ENCODE measurements at places on chromosomes 5 and 9.

DNA sequence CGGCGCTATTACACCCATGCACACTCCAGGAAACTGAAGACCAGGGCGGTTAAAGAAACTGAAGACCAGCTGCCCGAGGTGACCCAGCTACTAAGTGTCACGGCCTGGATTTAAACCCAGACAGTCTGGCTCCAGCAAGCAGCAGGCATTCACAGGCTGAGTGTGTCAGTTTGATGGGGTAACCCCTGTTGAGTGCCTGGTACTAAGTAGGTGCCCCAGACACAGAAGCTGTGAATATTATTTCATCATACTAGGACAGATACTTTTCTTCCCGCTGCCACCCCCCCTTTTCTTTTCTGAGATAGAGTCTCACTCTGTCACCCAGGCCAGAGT, 7.3 kb downstream of the ENG start:
- no peak for DNase-seq

DNA sequence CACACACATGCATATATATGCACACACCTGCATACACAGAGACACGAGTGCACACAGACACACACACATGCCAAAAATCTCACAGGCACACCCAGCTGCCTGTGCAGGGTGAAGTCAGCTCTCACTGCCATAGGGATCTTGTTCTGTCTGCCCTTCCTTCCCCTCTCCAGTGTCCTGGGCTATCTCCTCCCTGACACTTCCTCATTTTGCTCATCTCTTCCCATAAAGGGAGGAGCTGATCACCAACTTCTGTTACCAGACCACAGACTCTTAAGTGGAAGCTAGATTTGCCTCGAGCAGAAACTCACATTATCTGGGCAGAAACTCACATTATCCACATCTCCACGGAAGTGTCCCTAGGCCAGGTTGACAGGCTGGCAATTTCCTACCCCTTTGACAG, 28.7 kb downstream of the LCP2 start:
- no peak for DNase-seq

DNA sequence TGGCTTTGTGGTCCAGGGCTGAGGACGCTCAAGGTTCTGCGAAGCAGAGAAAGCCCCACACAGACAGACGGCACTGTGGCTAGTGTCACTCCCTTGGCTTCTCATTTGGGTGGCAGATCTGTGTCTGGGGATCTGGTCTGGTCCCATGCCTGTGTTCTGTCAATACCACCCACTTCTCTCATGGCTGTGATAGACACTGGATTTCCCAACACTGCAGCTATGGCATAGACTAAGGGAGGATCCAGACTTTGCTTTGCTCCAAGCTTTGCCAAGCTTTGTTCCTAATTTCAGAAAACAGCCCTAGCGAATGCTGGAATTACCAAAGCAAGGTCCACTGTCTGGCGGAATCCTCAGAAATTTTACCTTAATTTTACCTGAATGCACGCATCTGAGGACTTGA, 62.1 kb downstream of the GADD45G start:
- DNase-seq: no peak

DNA sequence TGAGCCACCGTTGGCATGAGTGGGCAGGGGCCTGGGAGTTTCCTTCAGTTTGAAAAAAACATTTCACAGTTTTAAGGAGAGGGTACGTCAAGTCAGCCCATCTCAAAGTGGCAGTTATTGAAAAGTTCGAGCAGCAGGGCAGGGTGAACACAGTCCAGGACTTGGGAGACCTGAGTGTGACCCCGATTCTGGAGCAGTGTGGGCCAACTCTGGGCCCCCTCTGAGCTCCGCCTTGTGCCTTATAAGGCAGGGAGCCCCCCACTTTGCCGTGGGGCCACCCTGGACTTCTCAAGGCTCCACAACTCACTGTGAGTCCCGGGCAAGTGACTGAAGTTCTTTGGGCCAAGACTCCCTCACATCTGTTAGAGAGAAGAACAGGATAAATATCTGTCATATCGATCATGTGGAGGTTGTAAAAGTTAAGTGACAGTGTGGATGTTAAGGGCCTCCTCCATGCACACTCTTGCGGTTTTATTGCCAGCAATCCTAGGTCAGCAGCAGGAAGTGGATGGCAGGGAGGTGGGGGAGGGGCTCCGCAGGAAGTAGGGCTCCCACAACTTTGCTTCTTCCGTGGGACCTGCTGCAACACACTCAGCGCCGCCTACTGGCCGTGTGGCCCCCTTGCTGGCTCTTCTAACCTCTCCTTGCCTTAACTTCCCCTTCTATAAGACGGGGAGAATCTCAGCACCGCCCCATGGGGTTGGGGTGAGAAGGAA, 38.4 kb downstream of the HRH2 start:
- peak; percentile 45 for DNase-seq

- DNase-seq: no peak
Measured at GRCh38 chr5:175521313-175521833, 43.0 kb downstream of the SFXN1 start.

GRCh38 chr5:138807182-138807581, 54.0 kb downstream of the CTNNA1 start:
- DNase-seq: no peak

GRCh38 chr5:167614294-167615021, 677.0 kb upstream of the WWC1 start:
- no peak for DNase-seq

DNA sequence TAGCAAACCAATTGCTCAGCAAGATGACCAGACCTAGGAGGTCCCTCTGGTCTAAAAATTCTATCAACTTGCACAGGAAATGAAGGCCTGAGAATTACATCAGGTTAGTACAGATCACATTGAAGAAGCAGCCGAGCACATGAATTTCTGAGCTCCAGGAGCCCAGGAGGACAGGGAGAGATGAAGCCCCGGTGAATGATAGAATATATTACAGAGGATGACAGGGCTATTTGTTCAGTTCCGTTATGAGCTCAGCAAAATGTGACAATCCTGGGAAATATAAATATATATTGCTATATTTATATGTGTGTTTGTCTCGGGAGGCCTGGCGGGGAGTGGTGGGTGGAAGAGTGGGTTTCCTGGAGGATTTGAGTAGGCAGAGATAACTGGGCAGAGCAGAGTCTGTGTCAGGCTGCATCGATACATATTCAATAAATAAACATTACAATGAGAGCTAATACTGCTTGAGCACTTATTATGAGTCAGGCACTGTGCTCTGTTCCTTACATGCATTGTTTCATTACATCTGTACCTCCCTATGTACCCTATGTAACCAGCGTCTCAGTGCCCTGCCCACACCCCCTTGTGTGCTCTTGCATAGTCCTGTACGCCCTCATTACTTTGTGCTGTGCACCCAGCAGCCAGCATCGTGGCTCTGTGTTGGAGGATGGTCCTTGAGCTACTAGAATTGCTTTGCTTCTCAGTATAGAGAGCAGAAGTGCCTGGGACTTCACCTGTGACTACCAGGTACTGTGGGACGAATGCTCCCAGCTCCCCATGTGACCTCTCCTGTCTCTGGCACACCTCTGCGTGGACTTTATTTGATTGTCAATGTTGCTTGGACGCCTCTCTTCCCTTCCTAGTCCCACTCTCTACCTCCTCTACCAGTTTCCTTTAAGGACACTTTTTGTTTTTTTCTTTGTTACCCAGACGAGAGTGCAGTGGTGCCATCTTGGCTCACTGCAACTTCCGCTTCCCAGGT, 58.1 kb upstream of the KLF9 start:
- DNase-seq: no peak

DNA sequence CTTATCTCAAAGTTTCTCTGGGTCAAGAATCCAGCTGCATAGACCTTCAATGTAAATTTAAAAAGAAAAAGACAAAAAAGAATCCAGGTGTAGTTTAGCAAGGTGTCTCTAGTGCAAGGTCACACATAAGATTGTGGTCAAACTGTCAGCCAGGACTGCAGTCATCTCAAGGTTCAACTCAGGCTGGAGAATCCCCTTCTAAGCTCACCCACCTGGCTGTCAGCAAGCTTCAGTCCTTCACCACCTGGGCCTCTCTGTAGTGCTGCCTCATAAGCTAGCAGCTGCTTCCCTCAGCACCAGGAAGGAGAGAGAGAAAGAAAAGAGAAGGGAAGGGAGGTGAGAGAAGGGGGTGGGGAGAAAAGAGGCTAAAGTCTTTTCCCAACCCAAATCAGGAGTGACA, 146.7 kb downstream of the ACTL7B start:
- DNase-seq: no peak

GRCh38 chr5:132099076-132099748, 25.6 kb downstream of the CSF2 start:
- DNase-seq: peak; percentile 55

DNA sequence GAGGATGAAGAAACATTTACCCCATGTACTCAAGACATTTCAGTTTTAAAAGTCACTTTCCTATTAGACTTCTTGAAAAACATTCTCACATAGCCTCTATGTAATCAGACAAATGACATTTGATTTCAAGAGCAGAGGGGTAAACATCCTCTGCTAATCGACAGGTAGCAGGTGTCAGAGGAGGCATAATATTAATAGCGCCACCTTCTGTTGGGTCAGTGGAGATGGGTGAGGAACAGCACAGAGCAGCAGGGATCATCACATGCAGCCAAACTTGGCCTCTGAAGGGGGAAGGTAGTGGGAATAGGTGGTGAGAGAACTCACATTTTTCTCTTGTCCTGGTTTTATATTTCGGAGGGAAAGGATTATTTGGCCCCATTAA, 3.3 kb upstream of the LSM11 start:
- DNase-seq: no peak

DNA sequence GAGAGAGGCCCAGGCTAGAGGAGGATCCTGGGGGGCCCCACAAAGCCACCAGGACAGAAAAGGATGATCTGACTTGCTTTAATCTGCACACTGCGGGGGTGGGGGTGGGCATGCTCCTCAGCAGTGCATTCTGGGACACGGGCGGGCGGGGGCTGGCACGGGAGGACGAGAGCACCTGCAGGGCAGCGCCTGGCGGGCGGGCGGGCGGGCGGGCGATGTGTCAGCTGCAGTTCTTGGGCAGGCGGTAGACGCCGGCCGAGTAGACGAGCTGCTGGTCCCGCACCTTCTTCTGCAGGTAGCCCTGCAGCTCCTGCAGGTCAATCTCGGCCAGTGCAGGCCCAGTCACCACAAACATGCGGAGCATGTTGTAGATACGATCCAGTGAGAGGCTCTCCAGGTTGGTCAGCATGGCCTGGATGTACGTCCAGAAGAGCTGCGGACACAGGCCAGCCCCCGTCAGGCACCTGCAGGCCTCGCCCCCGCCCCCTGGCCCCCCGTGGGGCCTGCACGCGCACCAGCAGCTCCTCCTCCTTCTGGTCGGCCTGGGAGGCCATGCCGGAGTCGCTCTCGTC, 3.0 kb upstream of the TMEM210 start:
- no peak for DNase-seq

DNA sequence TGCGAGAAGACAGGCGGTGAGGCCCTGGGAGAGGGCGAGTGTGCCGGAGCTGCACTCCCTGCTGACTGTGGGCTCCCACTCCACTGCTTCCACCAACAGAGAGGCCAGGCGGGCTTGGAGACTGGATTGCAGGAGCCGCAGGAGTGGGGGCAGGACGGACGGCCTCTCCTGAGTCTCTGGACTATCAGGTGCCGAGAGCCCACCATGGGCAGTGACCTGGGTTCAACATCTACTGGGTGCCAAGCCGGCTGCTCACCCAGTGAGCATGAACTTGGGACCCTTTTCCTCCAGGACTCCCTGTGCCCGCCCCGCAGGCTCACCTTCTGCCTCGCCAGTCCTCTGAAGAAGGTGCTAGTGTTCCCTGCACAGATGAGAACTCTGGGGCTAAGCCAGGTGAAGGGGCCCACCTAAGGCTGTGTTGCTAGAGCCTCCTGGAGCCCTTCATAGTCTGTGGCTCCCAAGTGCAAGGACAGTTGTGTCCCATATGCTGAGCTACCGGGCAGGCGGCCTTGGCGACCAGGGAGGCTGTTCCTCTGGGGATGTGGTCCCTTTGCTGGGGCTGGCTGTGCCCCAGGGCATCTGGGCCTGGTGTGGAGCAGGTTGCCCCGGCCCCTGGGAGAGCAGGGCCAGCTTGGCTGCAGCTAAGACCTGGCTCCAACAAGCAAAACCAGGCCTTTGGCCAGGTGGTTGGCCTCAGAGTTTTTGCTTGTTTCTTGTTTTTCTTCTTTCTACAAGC, 77.7 kb upstream of the PHYKPL start:
- DNase-seq: no peak

DNA sequence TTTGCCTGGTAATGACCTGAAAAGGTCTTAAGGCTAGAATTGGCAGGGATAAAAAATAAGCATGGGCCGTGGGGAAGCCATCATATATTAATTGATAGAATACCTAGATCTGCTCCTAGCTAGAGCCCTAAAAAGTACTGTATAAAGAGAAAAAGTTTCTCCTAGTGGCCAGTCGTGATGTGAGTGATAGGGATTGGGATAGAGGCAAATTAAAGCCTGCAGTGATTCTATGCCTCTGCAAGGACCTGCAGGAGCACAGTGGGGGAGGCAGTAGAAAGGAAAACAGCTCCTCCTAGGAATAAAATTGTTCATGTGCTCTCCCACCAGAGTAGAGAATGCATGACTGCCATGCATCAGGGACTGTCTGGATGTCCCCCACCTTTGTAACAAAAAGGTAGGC, 56.2 kb upstream of the FTMT start:
- no peak for DNase-seq

DNA sequence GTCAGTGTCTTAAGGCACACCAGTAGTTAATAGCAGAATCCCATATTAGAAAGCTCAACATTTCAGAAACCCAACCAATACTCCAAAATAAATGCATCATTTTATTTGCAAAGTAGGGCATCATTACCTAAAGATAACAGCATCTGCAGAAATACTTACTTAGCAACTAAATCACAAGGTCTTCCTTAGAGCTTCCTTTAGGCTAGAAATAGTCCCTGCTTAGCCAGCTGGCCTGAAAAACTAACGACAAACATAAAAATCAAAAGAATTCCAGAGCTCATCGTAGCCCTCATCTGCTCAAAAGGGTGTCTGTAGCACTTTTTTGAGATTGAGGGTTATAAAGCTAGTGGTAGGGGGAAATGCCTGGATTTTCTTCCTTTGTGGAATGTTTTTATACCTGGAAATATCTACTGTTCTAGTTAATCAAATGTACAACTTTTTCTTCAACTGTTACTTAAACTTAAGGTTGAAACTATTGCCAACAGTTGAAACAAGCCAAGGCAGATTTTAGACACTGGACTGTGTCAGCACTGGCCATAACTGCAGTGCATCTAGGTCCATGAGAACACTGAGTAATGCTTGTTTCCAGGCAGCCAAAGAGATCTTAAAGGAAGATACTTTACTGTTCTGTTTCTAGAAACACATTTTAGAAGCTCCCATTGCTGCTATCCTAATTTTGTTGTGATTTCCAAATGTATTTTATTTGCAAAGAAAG, 129.4 kb upstream of the RASA1 start:
- DNase-seq: no peak

DNA sequence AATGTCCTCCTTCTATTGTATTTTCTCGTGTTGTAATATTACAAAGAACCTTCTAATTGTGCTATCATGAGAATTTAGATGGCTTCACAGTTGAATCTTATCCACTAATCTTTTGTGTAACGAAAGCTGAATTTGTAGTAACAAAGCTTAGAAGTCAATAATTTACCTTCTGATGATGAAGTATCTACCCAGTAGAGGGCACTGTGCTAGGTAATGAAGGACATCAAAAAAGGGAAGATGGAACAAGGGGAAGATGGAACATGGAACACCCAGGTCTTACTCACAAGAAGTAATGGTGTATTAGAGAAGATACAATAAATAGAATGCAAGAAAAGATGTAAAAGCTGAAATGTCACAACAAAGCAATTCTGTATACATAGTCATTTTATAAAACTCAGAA, 131.0 kb upstream of the CCNG1 start:
- DNase-seq: no peak

- DNase-seq: no peak
Measured at GRCh38 chr5:2006971-2007291, 124.2 kb upstream of the IRX4 start.

All from activated T-helper 1 cell treated with anti-CD3 and anti-CD28 coated beads, Interleukin-2, amount 50 U/mL, for 16 hours (primary cell).